Activated CD4-positive, alpha-beta T cell treated with anti-CD3 and anti-CD28 coated beads for 36 hours (primary cell): ENCODE measurements at places on chromosomes 11 and 22. TPM values are rescaled to one million over a fixed set of nuclear protein-coding genes. Genes with fewer than 3 reads are reported as not detected.

DNA sequence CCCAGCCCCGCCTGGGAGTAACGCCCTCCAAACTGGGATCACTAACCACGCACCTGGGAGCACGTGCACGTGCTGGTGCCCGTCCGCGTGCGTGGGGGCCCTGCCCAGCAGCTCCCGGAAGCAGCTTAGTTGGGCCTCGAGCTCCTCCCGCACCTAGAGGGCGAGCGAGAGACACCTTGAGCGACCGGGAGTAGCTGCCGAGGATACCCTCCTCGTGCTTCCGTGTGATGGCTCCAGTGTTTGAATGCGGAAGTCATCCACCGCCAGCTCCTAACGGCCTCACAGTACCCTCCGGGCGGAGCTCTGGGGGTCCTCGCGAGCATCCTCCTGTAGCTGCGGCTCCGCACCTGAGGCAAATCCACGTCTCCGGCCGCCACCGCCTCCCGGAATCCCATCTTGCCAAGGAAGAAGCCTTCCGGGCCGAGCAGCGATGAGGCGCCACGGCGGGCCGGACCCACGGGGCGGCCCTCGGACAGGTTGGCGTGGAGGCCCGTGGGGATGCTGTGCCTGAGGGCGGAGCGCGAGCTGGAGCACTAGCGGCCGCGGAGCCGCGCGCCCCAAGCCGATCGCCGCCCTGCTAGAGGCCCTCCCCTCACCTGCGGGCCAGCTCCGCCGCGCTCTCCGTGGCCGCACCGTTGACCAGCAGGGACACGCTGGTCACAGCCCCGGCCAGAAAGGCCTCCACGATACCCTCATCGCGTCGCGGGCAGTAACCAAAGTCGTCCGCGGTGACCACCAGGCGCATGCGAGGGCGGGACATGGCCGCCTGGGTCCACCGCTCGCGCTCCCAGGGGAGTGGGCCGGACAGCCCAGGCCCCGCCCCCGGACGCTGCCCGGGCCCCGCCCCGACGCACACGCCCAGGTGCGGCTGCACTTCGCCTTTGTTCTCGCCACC is at the start of gene YDJC:
TSS of gene YDJC (minus strand) at position 768 of the 895 bp plus-strand sequence. CDS start at position 760, 8 bp downstream.
- peak within 1 kb of the TSS; percentile 83 for H3K4me3 ChIP-seq
- H3K4me1 ChIP-seq, result peaks cover 34% of the 10 kb centered on the region
- no peaks in the 10 kb centered on the region for H3K27me3 ChIP-seq
- peaks cover 21% of the 10 kb centered on the region for H3K36me3 ChIP-seq

GRCh38 chr22:30920407-30920806 is 48.2 kb downstream of the MORC2 start:
- H3K27me3 ChIP-seq, result no peaks in the 10 kb centered on the region
- H3K36me3 ChIP-seq, result peaks cover 6% of the 10 kb centered on the region
- DNase-seq, result peak; percentile 91
- H3K27ac ChIP-seq, result no peak overlapping the region
- peak overlapping the region; percentile 45 for H3K4me3 ChIP-seq
- H3K4me1 ChIP-seq, result peaks cover 9% of the 10 kb centered on the region

DNA sequence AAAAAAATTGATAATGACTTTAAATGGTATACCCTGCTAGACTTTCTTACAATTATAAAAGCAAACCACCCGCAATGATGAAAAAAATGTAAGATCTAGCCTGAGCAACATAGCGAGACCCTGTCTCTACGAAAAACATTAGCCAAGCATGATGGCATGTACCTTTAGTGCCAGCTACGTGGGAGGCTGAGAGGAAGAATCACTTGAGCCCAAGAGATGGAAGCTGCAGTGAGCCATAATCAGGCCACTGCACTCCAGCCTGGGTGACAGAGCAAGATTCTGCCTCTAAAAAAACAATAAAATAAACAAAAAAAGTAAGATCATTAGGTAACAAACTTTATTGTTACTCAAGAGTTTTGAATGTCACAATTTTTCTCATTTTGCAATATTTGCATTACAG is 39.2 kb downstream of the KMT5B start:
- H3K4me3 ChIP-seq, result no peak overlapping the region
- DNase-seq, result no peak
- no peak overlapping the region for H3K27ac ChIP-seq
- no peaks in the 10 kb centered on the region for H3K4me1 ChIP-seq
- no peaks in the 10 kb centered on the region for H3K27me3 ChIP-seq

DNA sequence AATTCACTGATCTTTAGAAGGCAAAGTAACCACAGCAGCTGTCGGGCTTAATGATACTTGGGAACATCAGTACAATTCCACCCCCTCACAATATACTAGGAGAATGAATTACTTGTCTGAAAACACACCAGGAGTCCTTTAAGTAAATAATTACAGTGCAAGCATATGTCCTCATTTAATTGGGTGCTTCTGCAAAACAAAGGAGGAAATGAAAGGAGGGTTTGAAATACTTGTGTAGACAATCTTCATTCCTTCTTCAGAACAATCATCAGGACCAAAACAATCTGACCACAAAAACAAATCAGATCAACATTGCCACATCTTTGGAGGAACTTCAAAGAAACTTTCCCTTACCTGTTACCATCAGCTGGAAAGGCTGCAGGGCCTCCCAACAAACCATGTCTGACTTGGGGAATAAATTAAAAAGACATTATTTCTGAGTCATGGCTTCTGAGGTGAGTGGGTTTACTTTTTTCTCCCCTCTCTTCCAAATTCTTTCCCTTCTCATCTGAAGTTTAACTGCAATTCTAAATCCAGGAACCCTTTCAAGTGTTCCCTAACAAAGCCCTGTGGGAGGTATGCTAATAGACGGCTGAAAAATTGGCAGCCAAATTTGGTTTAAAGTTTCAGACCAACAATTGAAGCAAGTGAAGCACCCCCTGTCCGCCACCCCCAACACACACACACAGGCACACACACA is 12.5 kb upstream of the CCDC117 start:
- no peak overlapping the region for H3K4me3 ChIP-seq
- no peaks in the 10 kb centered on the region for H3K4me1 ChIP-seq
- no peak overlapping the region for H3K27ac ChIP-seq
- H3K36me3 ChIP-seq, result no peaks in the 10 kb centered on the region
- no peaks in the 10 kb centered on the region for H3K27me3 ChIP-seq

- no peak overlapping the region for H3K4me3 ChIP-seq
- no peak overlapping the region for H3K27ac ChIP-seq
- no peaks in the 10 kb centered on the region for H3K36me3 ChIP-seq
- peaks cover 16% of the 10 kb centered on the region for H3K27me3 ChIP-seq
These were observed 4.9 kb upstream of the ZBED4 start for GRCh38 chr22:49848690-49849160.

DNA sequence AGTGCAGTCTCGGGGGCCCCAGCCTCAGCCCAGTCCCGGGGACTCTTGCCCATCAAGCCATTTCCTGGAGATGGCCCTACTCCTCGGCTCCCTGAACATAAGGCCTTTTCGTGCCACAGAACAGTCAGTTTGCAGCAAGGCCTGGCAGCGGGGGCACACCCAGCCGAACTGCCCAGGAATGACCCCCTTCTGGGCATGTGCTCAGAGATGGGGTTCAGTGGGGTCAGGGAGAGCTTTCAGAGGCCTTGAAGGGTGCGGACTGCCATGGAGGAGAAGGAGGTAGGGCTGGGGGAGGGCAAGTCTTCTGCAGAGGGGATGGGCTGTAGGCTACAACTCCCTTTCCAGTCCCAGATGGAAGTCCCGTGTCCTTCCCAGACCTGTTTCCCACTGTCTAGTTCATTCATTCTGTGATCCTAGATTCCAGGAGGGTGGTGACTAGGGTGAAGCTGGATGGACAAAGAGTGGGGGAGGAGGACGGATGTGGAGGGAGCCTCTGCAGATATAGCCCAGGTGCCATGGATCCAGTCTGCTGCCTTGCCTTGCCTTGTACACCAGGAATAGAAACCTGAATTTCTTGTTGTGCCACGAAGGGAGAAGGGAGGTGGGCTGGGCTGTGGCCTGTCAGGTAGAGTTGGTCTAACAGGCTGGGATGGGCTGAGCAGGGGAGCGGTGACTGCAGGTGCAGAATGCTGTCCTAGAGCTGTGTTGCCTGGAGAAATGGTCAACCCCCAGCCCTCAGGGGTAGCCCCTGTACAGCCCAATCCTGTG is 14.2 kb upstream of the OMP start:
- no peaks in the 10 kb centered on the region for H3K36me3 ChIP-seq
- H3K27me3 ChIP-seq, result no peaks in the 10 kb centered on the region
- H3K27ac ChIP-seq, result no peak overlapping the region
- H3K4me1 ChIP-seq, result peaks cover 6% of the 10 kb centered on the region
- DNase-seq, result no peak
- no peak overlapping the region for H3K4me3 ChIP-seq

The TMEM86A gene
- 0.26 TPM for total RNA-seq

The SCGB2A2 gene
- total RNA-seq, result not detected

The SUSD2 gene
- total RNA-seq, result 0.65 TPM
